ENCODE measurements at places on chromosomes 4 and X. TPM values are rescaled to one million over a fixed set of nuclear protein-coding genes. Genes with fewer than 3 reads are reported as not detected.

The CXorf49 gene
- polyA plus RNA-seq = not detected

The CSAG3 gene
- 1.2 TPM for polyA plus RNA-seq

The FHIP1A gene
- not detected for polyA plus RNA-seq

The NXF3 gene
- not detected for polyA plus RNA-seq

The ITGB1BP2 gene
- polyA plus RNA-seq = 5.4 TPM

The TRAPPC2 gene
- polyA plus RNA-seq = 70.0 TPM

All from neural cell (in vitro differentiated cells).